ENCODE measurements at places on chromosomes 6 and 20.
A peak's percentile ranks its signal among the peaks of the same experiment; 100 is the strongest.

GRCh38 chr6:15586503-15586902, 76.3 kb downstream of the DTNBP1 start:
- no peak for DNase-seq

DNA sequence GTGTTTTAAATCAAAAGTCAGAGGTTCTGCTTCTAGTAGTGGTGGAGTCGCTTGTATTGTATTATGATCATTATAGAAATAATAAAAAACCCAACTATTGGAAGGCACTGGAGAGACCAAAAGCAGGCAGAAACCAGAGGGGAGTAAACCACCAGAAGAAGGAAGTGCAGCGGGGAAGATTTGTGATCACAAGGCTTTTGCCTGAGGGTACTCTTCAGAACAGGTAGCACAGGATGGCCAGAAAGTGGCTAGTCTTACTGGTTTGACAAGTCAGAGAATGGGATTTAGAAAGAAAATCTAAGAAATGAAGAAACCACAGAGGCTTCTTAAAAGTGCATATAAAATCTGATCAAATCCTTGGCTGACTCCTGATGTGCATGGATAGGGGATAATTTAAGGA, 24.0 kb downstream of the MAPK13 start:
- DNase-seq: no peak

GRCh38 chr20:50095476-50096078, 17.4 kb downstream of the UBE2V1 start:
- DNase-seq: no peak

- DNase-seq: no peak
Observed at GRCh38 chr20:542777-543368, 717 bp downstream of the CSNK2A1 start.

GRCh38 chr20:25360631-25361286, 29.9 kb downstream of the ABHD12 start:
- no peak for DNase-seq

- DNase-seq: no peak
Observed at GRCh38 chr6:25008707-25009392, 73.1 kb upstream of the RIPOR2 start.

- no peak for DNase-seq
Observed at GRCh38 chr6:42367353-42368011, 84.2 kb downstream of the TRERF1 start.

DNA sequence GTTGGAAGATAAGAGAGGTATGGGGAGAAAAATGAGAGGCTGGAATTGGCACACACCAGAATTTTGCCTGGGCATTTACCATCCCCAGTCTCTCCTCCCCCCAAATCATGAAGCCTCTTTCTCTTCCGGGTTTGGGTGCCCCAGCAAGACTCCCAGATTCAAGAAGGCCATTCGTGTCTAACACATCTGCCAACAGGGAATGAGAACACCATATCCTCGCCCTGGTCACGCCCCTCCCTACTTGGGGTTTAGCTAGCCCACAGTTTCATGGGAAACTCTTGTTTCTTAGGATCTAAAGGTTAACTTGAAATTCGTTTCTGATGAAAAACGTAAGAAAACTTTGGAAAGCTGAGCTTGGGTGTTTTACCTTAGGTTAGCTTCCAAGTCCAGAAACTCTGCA, 105.5 kb upstream of the TMEM170B start:
- DNase-seq: no peak

- no peak for DNase-seq
Observed at GRCh38 chr6:157865249-157865648, 42.2 kb downstream of the SNX9 start.

GRCh38 chr6:38638941-38639497, 710 bp downstream of the BTBD9 start:
- DNase-seq: peak; percentile 62

GRCh38 chr6:90701926-90702325, 115.1 kb upstream of the MAP3K7 start:
- no peak for DNase-seq

DNA sequence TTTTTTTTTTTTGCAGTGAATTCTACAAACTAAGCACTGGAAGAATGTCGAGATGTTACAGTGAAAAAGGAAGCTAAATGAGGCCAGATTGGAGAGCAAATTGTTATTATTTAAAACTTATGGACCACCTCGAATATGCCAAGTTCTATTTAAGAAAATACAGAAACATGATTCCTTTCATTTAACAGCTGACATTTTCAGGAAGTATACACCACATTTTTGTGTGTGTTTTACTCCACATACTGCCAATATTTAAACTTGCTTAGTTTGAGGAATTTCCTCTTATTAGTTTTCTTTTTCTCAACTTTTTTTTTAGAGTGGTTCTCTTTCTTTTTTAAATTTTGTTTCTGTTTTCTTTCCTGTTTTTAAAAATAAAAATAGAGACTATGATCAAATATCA, 37.0 kb upstream of the GCLC start:
- DNase-seq: no peak

GRCh38 chr6:136034422-136034821, 182.9 kb downstream of the PDE7B start:
- no peak for DNase-seq

DNA sequence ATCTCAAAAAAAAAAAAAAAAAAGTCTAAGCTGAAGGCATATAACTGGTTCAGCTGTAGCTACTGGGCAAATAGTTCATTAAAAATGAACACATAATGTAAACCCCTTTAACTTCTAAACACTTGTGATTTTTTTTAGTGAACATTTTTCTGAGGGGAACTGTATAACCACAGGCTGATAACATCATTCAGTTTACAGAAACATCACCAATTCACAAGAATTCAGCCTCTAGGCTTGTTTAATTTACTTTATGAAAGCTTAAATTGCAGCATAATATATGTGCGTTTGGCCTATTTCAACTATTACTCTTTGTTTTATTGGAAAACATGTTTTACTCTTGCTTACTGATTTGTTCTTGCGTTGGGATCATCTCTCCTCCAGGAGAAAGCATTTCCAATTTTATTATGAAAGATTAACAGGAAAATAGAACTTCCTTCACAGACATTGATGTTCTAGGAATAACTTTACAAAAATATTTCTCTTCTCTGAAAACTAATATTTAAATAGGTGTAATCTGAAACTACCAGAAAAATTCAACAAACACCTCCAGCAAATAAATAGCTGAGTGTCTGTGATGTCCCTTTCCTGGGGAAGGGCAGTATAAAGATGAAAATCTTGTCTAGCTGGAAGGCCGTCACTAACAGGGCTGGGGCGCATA, 284.5 kb downstream of the UST start:
- no peak for DNase-seq

GRCh38 chr6:155216312-155217046, 47.3 kb upstream of the CLDN20 start:
- DNase-seq: no peak

GRCh38 chr20:34045294-34045693, 51.6 kb downstream of the RALY start:
- DNase-seq: no peak

- no peak for DNase-seq
Observed at GRCh38 chr6:129055796-129056195, 172.9 kb downstream of the LAMA2 start.

DNA sequence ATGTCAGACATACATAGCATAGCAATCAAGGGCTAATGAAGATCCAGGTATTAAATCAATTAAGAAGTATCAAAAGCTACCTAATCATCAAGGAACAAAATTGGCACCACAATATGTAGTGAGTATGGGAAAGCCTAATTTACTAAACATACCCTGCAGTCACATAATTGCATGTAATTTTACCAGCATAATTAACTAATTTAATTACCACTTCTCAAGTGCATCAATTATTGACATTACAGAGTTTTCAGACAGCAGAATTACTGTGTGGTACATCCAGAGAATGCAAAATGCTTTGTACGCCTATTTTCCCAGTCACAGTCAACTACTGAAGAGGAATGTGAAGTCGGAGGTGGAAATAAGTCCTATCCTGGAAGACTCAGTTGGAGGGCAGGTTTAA, 279.0 kb upstream of the ID4 start:
- no peak for DNase-seq

GRCh38 chr20:25021336-25021735, 28.8 kb upstream of the APMAP start:
- no peak for DNase-seq

DNA sequence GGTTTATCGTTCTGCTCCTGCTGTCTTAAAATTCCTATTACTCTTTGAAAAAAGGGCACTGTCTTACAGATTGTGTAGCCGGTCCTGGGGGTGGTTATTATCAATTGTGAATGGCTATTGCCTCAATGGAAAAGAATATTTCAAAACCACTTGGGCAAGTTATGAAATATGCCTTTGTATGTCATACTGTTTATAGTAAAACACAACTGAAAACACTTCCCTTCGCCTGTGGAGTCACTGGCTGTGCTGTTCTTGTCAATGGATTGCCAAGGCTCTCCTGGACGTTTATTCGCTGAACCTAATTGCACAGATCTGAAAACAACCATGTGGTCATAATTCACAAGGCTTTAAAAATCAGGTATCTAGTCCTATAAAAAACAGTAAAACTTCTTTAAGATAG, 47.8 kb upstream of the TAGAP start:
- no peak for DNase-seq

GRCh38 chr6:170578909-170579308, 5.5 kb downstream of the PDCD2 start:
- DNase-seq: no peak

DNA sequence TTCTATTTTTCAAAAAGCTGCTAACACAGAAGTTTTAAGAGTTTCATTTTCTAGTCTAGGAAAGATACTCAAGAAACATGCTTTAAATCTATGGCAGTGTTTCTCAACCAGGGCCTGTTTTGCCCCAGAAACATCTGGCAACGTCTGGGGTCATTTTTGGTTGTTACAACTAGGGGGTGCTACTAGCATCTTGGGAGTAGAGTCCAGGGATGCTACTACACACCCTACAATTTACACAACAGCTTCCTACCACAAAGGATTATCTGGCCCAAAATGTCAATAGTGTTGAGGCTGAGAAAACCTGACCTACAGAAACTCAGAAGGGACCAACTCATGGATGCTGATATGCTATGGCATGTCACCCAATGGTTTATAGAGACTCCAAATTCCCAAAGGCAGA, 24.4 kb downstream of the SERAC1 start:
- no peak for DNase-seq

GRCh38 chr6:157278171-157278570, 45.1 kb downstream of the TMEM242 start:
- DNase-seq: no peak

DNA sequence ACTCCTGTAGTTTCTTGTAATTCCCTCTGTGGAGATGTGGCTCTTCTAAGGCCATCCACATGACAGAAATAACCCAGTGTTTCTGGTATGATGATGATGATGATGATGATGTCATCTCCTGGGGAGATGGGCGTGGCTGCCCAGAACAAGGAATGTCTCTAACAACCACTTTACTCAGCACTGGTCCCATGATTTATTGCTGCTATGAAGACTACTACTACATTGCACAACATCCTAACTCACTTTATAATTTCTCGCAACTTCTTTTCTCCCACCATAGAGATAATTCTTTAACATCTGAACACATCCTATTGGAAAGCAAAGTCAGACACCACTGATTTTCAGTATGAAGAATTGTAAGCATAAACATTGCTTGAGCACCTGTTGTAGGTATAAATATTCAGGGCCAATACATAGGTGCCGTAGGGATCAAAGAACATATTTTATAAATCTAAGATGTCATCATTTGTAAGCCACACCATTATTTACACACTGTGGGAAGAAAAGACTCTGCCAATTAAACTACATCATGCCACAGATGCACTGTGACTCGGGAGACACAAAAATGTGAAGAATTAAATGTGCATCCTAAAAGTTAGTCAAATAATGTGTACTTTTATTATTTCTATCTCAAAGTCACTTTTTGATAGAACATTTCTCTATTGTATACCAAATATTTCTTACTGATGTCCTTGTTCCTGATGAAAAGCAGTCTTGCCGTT, 6.4 kb downstream of the TPMT start:
- DNase-seq: no peak

- DNase-seq: peak; percentile 43
Observed at GRCh38 chr6:149335924-149336608, 18.6 kb downstream of the TAB2 start.

DNA sequence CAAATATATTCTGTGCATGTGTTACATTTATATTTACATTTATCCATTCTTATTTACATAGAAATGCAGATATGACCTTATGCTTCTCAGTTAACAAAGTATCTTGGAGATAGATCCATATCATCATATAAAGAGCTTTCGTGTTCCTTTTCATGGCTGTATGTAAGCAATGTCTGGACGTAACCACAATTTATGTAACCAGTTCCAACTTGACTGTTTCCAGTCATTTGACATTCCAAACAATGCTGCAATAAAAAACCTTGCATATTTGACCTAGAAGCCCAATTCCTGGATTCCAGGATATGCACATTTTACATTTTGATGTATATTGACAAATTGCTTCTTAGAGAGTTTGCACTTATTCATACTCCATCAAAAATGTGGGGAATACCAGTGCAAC, 113.7 kb upstream of the F13A1 start:
- DNase-seq: no peak

GRCh38 chr6:159257846-159258245, 88.6 kb downstream of the FNDC1 start:
- DNase-seq: no peak

DNA sequence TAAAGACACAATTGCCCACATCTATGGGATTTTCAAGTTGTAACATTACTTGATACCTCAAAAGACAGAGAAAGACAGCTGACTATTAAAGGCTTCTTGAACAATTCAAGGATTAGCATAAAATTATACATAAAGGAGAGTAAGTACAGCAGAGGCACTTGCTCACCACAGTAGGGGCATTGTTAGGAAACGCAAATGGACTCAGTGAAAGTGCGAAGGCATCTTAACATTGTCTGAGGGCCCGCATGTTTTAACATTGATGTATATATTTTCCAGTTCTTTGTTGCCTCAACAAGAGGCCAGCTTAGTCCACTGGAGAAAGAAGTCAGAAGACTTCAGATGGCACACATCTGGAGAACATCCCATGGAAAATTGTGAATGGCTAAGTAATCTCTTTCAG, 115.4 kb downstream of the SIM1 start:
- DNase-seq: no peak

GRCh38 chr6:151661928-151662327, 145.6 kb upstream of the ESR1 start:
- DNase-seq: no peak
